ENCODE measurements at places on chromosomes 7 and 10. TPM values are rescaled to one million over a fixed set of nuclear protein-coding genes. Genes with fewer than 3 reads are reported as not detected.

DNA sequence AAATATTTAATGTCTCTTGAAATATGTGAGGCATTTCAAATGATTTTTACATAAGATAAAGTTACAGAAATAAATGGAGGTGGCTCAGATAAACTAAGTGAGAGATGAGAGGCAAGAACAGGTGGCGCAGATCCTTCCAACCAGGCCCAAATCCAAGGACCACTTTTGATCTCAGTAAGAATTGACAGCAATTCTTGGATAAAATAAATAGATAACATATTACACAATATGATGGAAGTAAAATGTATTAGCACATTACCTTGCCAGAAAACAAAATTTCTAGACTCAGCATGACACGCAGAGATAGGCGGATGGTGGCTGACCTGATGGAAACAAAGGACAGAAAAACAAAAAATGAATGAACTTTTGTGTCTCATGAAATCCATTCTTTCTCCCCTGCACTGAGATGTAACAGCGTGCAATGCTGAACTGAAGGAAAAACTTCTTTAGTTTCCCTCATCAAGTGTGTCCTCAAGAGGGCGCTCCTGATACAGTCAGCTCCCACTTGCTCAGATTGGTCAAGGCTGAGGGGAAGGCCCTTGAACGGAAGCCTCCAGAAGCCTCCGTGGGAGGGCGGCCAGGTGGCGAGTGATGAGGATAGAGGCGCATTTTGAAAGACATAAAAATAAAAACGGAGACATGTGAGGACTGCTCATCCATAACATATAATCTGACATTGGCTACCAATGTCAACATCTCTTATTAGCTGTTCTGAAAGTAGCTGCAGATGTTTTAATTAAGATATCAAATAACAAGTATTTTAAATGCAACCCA is 62.8 kb upstream of the GSDME start:
- peak; percentile 93 for DNase-seq

GRCh38 chr10:74018241-74018640 is 20.3 kb downstream of the VCL start:
- no peak for DNase-seq

- no peak for DNase-seq
These were observed 9.2 kb downstream of the CCDC201 start for GRCh38 chr7:45863715-45864114.

The TMEM139 gene
- not detected for total RNA-seq

GRCh38 chr10:48468866-48469511 is 135.9 kb downstream of the ARHGAP22 start:
- DNase-seq: no peak

DNA sequence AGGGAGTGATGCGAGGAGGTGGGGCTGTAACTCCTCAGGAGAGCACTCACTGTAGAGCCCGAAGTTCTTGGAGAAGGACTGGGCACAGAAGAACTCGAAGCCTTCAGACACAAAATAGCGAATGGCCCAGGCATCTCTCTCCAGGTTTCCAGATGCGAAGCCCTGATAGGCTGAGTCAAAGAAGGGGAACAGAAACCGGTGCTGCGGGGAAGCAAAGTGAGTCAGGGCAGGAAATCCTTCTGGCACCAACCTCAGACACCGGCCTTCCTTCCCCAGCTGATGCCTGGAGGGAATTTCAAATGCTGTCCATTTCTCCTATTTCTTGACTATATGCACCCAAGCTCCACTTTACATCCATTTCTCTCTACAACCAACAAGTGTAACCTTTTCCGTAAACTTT is 26.8 kb downstream of the GOT1 start:
- DNase-seq: no peak

The STYXL1 gene
- total RNA-seq: 27.3 TPM

The GJC3 gene
- not detected for total RNA-seq

GRCh38 chr10:4723860-4724259 is 102.1 kb upstream of the AKR1E2 start:
- no peak for DNase-seq

DNA sequence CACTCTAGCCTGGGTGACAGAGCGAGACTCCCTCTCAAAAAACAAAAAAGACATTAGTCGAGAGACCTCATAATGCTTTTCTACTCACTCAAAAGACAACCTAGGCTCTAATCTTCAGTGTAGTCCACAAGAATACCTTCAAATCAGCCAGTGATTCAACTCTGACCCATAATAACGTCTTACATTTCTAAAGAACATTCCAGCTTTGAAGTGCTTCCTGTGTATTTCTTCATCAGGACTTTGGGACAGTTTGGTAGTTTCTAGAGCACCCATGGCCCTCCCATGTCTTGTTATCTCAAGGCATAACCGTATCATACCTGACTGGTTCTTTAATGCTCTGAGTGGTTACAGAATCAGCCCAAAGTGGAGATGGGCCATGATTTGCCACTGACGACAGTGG is 221.3 kb downstream of the SKIDA1 start:
- DNase-seq: no peak

DNA sequence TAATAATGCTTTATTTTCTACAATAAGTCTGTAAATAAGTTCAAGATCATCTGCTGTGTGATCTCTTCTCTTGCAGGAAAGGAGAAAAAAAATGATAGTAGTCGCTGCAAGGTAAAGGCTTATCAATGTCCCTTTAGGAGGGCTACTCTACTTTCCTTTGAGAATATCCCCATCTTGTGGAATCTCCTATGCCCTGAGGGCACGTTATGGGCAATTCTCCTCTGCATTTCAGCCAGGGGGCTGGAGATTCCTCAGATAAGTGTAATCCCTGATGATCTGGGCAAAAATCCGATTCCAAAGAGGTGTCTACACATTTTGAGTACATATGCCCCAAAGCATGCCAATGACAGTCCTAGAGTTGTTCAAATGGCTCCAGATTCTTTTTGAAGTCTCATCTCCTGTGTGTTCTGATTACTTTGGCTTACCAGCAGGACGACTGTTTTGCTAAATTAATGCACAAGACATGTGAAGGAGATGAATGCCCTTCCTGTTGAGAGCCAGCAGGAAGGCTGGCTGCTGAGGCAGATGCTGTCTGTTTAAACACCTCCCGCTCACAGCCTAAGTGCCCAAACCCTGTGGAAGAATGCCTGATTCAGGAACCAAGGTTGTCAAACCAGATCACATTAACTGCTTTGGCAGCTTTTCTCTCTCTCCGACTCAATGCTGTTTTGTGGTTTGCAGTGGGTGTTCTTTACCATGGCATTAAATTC is 171.2 kb upstream of the COL1A2 start:
- no peak for DNase-seq

The GARIN1A gene
- 1.5 TPM for total RNA-seq

DNA sequence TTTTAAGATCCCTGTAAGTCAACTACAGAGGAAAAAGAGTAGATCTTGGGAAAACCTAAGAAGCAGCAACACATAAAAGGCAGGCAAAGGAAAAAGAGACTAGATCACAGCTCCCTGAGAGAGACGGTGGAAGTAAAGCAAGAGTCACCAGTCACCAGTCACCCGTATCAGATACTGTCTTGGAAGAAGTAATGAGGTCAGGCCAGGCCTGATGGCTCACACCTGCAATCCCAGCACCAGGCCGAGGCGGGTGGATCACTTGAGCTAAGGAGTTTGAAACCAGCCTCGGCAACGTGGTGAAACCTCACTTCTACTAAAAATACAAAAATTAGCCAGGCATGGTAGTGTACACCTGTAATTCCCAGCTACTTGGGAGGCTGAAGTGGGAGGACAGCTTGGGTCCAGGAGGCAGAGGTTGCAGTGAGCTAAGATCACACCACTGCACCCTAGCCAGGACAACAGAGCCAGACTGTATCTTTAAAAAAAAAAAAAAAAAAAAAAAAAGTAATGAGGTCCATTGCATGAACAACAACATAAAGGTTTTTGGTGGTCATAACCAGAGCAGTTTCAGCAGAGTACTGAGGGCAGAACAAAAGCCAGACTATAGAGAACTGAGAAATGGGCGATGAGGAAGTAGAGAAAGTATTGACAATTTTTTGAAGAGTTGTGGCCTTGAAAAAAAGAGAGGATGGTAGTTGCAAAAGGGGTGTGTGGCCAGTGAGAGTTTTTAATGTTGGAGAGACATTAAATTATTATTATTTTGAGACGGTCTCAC is 16.9 kb downstream of the ZNF713 start:
- DNase-seq: no peak

GRCh38 chr7:112439476-112439875 is 10.8 kb upstream of the IFRD1 start:
- DNase-seq: no peak

- no peak for DNase-seq
These were observed 55.2 kb upstream of the EZH2 start for GRCh38 chr7:148939128-148939755.

- no peak for DNase-seq
These were observed 501.1 kb downstream of the TNS3 start for GRCh38 chr7:47080816-47081215.

GRCh38 chr10:110977662-110978061 is 58.3 kb downstream of the SHOC2 start:
- DNase-seq: no peak

- DNase-seq: no peak
These were observed 126.7 kb downstream of the NRCAM start for GRCh38 chr7:108329514-108329913.

DNA sequence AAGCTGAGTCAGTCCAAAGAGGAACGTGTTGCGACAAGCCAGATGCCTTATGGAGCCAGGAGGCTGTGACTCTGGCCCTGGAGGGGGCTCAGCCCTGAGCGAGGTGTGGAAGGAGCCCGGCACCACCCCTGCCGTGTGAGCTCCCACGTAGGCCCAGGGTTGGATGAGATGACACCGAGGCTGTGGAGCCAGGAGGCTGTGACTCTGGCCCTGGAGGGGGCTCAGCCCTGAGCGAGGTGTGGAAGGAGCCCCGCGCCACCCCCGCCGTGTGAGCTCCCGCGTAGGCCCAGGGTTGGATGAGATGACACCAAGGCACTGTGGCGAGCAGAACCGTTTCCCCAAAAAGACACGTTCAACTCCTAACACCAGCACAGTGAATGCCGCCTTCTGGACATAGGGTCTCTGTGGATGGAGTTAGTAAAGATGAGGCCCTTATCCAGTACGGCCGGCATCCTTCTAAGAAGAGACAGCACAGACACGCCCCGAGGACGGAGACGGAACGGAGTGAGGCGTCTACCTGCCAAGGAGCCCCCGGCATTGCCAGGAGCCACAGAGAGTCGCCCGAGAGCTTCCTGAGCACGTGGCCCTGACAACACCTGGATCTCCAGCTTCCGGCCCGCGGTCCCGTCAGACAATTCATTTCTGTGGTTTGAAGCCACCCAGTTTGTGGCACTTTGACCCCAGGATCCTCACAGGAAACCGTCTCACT is 472.5 kb downstream of the DNAJB6 start:
- no peak for DNase-seq

DNA sequence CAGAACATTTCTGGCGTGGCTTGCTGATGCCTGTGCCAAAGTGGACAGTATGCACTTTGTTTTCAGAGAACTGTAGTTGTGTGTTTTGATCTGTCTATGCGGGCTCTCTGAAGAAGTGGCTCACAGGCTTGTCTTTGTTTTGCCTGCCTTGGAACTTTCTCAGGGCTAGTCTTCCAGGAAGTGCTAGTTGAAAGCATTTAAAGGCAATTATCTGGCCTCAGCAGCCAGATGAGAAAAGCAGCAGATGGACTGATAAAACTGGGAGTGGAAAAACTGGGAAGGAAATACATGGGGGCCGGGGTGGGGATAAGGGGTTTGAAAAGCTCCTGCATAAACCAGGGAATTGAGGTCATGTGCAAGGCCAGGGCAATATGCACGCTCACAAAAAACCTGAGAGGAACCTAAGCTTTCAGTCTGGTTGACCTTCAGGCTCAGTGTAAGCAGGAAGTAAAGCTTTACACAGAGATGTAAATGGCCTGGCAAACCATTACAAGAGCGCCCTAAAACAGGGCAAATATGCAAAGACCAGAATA is 94.5 kb downstream of the ZNF33B start:
- DNase-seq: no peak

The SLC16A9 gene
- 3.7 TPM for total RNA-seq

DNA sequence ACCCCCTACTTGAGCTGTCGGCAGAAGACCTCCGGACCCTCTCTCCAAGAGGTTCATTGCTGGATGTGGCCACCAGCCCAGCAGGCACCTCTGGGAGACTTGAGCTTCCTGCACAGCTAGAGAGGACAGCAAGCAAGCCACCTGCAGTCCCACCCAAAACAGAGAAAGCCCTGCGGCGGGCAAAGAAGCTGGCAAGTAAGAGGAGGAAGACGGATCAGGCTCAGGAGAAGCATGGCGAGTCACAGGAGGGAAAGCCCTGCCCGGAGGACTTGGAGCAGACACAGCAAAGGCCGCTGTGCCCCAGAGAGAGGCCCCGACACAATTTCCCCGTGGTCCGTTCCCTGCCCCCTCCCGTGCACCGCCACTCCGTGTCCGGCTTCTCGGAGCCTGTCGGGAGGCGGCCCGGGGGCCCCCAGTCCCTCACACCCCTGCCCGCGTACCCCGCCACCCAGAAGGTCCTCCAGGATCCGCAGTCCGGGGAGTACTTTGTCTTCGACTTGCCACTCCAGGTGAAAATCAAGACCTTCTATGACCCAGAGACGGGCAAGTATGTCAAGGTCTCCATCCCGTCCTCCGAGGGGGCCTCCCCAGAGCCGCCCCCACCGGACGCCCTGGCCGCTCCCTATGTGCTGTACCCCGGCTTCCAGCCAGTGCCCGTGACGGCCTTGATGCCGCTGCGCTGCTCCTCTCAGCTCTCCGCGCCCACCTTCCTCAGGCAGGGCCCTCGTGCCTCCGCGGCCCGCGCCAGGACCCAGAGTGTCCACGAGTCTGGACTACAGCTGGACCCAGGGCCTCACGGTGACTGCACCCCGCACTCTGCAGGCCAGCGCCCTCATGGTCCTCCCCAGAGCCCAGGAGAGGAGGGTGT is 27.2 kb downstream of the C10orf71 start:
- peak; percentile 79 for DNase-seq

The SCRN1 gene
- total RNA-seq: 40.8 TPM

The KRIT1 gene
- 94.5 TPM for total RNA-seq

GRCh38 chr7:112414855-112415490 is 35.3 kb upstream of the IFRD1 start:
- DNase-seq: no peak

DNA sequence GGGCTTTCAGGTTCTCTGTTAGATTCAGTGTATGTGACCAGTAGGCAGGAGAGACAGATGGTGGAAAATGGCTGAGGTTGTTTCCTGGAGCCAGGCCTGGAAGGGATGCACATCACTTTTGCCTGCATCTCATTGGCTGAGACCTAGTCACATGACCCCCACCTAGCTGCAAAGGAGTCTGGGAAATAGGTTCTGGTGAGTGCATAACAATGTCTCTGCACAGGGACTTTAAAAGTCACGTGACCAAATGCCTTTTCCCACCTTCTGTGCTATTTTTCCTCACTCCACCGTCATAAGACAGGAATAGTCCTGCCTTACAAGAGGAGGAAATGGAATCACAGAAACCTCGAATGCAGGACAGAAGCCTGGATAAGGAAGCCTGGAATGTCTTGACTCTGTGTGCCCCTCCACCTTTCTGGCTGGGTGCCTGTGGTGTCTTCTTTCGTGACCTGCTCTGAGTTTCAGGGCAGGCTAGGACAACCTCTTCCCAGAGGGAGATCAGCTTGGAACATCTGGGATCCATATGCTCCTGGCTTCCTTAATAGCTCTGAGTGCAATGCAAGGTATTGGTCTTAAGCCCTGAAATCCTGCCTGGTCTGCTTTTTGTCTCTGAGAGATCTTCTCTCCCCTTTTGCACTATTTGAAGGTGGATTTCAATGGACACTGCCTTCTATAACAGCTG is 139.9 kb upstream of the ZNF438 start:
- no peak for DNase-seq

- no peak for DNase-seq
These were observed 30.6 kb downstream of the CPVL start for GRCh38 chr7:29115753-29116152.
